ENCODE measurements at places on chromosomes 7 and 10.

- no peak for DNase-seq
Observed at GRCh38 chr7:135900065-135900546, 77.1 kb downstream of the MTPN start.

DNA sequence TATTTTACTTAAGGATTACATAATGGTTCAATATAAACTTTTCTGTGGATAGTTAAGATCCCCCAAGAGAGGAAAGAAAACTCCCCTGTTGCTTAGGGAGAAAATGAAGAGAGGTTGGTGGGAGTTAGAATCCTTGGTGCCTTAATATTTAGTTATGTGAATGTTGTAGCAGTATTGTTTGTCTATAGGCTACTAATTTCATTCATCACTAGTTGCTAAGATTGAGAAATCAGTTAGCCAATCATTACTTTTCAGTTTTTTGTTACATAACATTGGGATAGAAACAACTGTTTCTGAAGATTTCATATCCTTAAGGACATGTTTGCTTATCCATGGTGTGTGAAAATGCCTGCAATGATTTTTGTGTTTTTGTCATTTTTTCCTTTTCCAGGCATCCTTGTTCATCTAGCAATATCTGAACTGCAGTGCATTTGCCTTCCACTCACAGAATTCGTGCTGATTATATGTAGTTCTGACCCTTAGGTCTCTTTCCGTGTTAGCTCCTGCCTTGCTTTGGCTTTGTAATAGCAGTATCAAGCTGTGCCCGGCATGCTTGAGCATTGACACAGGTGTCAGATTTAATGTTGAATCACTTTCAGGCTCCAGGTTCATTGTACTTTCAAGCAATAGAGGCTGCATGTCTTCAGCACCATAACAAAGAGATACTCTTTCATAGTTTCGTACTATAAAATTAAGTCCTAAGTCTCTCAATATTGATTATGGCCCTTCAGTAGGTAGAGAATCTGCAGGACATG is 85.0 kb downstream of the PODXL start:
- DNase-seq: no peak

GRCh38 chr10:86692664-86693063 is 24.4 kb downstream of the LDB3 start:
- DNase-seq: no peak

- DNase-seq: peak; percentile 88
Observed at GRCh38 chr10:59622320-59623132, 87.1 kb downstream of the SLC16A9 start.

GRCh38 chr10:75439811-75440210 is 8.4 kb downstream of the LRMDA start:
- no peak for DNase-seq

- no peak for DNase-seq
Observed at GRCh38 chr10:110446954-110447608, 50.6 kb upstream of the DUSP5 start.

GRCh38 chr10:107728807-107729206 is 564.3 kb upstream of the SORCS1 start:
- no peak for DNase-seq

DNA sequence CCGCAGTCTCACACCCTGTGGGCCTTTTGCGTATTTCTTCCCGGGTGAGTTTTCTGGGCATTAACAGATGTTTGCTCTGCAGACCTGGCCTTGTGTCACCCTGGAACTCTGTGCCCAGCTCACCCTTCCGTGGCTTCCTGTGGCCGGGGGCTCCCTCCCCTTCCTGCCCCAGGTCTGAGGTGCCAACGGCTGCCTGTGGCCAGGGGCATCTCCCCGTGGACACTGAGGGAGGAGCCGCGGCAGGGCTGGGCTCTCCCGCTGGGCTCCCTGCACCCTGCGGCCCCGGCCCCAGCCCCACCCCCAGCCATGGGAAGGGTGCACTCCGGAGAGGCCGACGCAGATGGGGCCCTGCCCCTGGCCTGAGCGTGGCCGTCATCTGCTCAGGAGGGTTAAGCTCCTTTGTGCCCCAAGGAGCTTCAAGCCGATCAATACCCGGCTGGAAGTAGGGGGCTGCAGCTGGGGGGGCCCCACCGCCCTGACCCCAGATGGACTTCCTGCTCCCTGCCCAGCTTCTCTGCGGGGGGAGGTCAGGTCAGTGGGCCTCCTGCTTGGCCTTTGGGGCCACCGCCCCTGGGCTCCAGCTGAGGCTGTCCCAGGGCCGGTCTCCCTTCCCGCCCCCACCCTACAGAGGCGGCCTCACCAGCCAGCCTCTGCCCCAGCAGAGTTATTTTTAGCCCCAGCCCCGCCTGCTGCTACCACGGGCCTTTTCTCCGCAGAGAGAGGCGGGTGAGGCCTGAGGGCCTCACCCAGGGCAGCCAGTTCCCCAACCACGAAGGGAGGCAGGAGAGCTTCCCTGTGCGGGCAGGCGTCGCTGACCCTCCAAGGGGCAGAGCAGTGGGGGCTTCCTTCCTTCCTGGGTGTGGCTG is 24.2 kb downstream of the PWWP2B start:
- DNase-seq: no peak

GRCh38 chr10:11373717-11374171 is 237.7 kb downstream of the USP6NL start:
- no peak for DNase-seq

- no peak for DNase-seq
Observed at GRCh38 chr10:6061056-6061455, 1.1 kb downstream of the IL2RA start.

GRCh38 chr10:93695740-93696139 is 6.7 kb downstream of the FRA10AC1 start:
- DNase-seq: no peak

- DNase-seq: no peak
Observed at GRCh38 chr10:77317221-77317620, 320.4 kb downstream of the KCNMA1 start.

DNA sequence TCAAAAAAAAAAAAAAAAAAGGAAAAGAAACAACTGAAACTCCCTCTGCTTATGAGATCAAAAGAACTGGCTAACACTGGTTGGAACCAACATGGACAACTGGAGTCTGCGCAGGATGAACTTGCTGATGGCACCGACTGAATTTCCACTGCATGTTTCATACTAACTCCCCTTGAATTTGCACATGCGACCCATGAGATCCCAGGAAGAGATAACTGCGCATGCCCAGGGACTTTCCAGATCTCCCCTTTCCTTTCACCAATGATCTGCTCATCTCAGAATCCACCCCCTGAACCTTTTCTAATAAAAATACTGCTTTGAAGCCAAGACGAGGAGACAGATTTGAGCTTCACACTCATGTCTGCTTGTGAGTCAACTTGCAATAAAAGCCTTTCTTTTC is 20.7 kb downstream of the LBX1 start:
- no peak for DNase-seq

GRCh38 chr7:121605317-121605680 is 209.2 kb upstream of the FAM3C start:
- no peak for DNase-seq

DNA sequence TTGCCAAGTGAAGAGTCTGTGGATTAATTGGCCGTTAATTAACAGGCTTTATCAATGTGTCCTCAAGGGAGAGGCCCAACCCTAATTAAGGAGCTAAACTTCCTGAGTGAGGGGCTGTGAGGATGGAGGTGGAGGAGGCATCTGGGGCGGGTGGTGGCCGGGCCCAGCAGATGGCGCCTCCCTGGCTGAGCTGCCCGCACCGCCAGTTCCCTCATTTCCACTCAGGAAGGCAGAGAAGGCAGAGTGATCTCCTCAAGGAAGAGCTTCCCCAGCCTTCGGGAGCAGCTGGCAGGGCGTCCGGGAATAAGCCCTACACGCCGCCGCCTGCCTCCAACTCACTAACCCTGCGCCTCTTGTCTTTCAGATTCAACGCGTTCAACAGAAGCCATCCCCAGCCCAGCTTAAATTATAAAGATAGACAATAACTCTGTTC is 112.2 kb downstream of the CYTH3 start:
- peak; percentile 83 for DNase-seq

DNA sequence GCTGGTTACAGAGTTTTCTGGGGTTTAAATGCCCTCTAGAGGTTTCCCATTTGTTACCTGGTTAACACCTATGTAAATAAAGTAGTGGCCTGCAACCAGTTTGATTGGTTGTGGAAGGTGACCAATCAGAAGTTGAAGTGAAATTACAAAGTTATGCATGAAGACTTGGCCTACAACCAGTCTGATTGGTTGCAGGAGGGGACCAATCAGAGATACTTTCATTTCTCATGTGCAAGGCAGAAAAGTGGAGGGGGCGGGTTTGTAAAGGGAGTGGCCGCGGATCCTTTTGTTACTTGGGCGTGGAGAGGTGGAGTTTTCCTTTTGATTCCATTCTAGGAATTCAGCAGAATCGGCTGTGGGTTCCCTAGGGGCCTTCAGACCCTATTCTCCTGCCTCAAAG is 80.8 kb downstream of the SEC23IP start:
- peak; percentile 4 for DNase-seq

- no peak for DNase-seq
Observed at GRCh38 chr10:76920581-76920980, 717.0 kb downstream of the KCNMA1 start.

DNA sequence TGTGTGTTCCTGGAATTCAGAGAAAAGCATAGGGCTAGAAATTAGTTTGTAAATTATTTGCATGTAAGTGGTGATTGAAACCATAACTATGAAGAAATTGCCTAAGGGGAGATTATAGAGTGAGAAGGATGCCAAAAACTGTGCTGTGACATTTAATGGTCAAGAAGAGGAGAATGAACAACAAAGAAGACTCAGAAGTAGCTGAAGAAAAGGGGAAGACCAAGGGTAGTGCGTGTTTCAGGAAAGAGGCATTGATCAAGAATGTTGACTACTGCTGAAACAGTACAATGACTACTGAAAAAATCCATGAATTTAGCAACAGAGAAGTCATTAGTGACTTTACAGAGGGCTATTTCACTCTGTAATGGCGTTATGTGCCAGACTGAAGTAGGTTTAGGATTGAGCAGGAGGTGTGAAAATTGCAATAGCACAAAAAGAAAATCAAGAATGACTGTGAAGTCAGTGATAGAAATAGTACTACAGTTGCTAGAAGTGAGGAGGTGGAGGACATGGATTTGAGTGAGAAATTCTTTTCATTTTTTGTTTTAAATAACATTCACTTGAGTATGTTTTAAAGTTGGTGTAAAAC is 28.9 kb upstream of the SAMD9L start:
- DNase-seq: no peak

- DNase-seq: no peak
Observed at GRCh38 chr10:133509700-133510099, 17.5 kb upstream of the CYP2E1 start.

DNA sequence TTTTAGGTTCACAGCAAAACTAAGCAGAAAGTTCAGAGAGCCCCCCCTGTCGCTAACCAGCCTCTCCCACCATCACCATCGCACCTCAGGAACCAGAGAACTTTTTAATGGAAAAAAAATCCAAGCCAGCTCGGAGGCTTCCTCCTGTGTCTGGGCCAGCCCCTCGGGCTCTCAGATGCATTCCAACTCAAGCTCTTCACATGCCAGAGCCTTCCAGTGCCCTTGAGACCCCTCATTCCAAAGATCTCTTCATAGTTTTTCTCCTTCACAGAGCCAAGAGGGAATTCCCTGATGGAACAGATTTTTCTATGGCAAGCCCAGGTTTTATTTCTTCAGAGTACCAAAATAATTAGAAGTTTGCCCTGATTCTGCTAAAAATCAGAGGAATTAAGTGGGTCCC is 153.4 kb upstream of the LANCL2 start:
- peak; percentile 22 for DNase-seq

DNA sequence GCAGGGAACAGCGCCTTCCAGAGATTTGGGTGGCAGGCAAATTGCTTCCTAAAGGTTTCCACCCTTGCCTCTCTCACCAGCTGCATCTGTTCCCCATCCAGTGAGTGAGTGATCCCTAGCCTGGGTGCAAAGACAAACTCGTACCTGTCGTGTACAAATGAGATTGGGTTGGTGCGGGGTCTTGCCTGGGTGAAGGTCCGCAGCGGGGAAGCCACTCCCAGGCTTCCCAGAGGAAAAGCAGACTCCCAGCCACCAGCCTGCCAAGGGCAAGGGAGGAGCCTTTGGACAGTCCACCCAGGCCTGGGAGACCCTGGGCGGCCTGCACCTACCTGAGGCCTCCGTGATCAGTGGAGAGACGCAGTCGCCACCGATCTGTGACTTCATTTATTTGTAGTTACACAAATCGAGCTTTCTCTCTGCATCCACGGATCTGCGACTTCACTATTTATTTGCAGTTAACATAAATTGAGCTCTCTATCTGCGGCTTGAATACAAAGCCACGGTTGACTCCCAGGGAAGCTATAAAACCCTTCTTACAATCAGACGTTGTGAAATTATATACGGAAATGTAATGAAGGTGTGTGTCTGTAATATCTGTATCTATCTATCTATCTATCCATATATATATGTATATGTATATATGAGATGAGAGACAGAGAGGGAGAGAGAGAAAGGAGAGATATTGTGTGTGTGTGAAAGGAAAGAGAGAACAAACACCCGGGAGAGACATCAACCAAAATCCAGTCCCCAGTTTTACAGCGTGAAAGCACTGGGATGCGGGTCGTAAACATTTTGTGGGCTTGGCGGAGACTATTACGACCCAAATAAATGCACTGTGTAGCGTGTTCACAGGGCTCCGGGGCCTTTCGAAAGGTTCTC is 3.0 kb upstream of the HOXA7 start:
- no peak for DNase-seq

GRCh38 chr10:120098232-120098930 is 205.9 kb downstream of the SEC23IP start:
- peak; percentile 12 for DNase-seq

GRCh38 chr7:11951909-11952308 is 119.9 kb upstream of the THSD7A start:
- no peak for DNase-seq

DNA sequence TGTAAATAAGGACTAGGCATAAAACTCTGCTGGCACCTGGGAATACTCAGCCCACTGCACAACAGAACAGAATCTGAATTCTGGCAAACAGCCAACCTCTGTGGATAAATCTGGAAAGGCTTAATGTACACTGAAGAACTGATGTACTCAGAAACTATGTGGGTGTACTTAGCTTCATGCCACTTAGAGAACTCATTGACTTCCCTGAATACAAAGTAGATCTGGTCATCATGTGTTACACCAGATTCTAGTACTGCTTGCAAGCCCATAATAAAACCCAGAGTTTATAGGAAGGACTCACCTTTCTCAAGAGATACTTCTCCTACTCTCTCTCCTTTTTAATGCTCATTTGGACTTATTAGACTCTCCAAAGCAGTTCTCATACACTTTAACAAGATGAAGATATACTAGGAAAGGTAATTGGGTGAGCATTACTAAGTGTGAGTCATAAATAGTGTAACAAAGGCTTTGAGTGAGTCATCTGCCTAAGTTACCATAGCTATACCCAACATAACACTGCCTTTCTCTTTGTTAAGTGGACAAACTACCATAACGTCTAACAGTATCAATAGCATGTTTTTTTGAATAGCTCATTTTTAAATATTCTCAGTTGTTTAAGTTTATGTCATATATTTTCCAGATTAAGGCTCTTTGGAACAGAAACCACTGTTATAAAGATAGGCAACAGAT is 309.1 kb downstream of the MDFIC start:
- no peak for DNase-seq

GRCh38 chr10:109956454-109957091 is 33.3 kb upstream of the XPNPEP1 start:
- peak; percentile 88 for DNase-seq
